ENCODE measurements at places on chromosomes 16 and 17. TPM values are rescaled to one million over a fixed set of nuclear protein-coding genes. Genes with fewer than 3 reads are reported as not detected.

FOXL1 gene
- 20.4 TPM for total RNA-seq

MYO15A gene
- total RNA-seq = 0.59 TPM

PYCARD gene
- 61.8 TPM for total RNA-seq

PSMB3 gene
- 439 TPM for total RNA-seq

KCNH4 gene
- total RNA-seq = not detected

TNFAIP1 gene
- total RNA-seq = 27.7 TPM

CHST5 gene
- total RNA-seq = under 0.01 TPM

ABCA3 gene
- 0.34 TPM for total RNA-seq

ZNF213 gene
- total RNA-seq = 4.2 TPM

All from bronchus fibroblast of lung (primary cell).